CD4-positive, CD25-positive, alpha-beta regulatory T cell (primary cell): ENCODE measurements at places on chromosomes 5 and 9. TPM values are rescaled to one million over a fixed set of nuclear protein-coding genes. Genes with fewer than 3 reads are reported as not detected.

DNA sequence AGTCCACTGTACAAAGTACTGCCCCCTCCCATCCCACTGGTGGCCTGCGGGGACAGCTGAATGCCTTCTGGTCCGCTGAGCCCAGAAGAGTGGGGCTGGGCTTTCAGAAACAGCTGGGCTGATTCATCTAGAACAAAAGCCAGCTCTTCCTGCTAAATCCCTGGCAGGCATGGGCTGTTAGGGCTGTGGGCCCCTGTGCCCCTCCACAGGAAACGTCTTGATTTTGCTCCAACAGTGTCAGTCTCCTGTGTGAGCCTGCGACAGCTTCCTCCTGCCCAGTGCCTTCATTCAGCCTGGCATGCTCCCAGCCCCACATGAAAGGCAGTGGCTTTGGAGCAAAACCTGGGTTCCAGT, 6.9 kb upstream of the GSN start:
- DNase-seq = no peak

GRCh38 chr5:91361055-91361701, 21.9 kb downstream of the ARRDC3 start:
- peak; percentile 45 for DNase-seq

- DNase-seq = no peak
Observed at GRCh38 chr5:10460252-10460906, 18.7 kb downstream of the ROPN1L start.

DNA sequence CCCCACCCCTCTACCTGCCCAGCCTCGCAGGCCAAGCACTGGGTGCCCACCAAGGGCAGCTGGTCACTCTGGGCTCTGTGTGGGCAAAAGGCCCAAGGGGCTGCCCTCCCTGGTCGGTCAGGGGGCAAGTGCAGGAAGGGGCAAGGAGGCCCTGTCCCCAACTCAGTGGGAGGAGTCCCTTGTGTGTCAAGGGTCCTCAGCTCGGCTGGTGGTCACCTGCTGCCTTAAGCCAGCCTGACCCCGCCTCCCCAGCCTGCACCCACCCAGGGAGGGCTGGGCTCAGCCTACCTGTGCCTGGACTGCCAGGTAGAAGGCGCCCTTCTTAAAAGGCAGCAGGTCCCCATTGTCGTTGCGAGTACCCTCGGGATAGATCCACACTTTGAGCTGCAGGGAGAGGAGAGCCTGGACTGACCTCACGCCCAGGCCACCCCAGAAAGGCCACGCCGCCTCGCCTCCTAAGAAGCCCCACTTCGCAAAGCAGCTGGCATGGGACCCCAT, 10.9 kb downstream of the AGPAT2 start:
- DNase-seq = no peak

DNA sequence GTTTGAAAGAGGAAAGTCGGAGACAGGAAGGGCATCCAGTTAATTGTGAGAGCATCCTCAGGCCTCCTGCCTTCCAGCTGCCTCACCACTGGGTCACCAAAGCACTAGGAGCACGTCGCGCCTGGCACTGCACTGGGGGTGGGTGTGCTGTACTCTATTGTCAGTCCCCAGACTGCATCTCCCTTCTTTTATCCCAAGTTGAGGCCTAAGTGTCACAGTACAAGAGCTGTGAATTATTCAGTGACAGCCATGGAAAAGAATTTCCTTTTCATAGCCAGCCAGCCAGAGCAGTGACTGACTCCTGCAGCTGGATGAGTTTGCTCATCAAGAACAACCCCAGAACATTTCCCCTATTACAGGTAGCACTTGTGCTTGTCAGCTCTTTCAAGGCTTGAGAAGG, 16.3 kb downstream of the CLTA start:
- no peak for DNase-seq

GRCh38 chr9:137168904-137169856, 671 bp downstream of the LRRC26 start:
- DNase-seq = no peak

ITGA2 gene
- 0.42 TPM for total RNA-seq

PDE6A gene
- not detected for total RNA-seq

COL15A1 gene
- not detected for total RNA-seq

RIC1 gene
- total RNA-seq = 29.9 TPM
